ENCODE measurements at places on chromosomes 3 and 15. TPM values are rescaled to one million over a fixed set of nuclear protein-coding genes. Genes with fewer than 3 reads are reported as not detected.

- peak; percentile 44 for DNase-seq
Measured at GRCh38 chr3:128698211-128699047, 27.6 kb upstream of the RAB7A start.

DNA sequence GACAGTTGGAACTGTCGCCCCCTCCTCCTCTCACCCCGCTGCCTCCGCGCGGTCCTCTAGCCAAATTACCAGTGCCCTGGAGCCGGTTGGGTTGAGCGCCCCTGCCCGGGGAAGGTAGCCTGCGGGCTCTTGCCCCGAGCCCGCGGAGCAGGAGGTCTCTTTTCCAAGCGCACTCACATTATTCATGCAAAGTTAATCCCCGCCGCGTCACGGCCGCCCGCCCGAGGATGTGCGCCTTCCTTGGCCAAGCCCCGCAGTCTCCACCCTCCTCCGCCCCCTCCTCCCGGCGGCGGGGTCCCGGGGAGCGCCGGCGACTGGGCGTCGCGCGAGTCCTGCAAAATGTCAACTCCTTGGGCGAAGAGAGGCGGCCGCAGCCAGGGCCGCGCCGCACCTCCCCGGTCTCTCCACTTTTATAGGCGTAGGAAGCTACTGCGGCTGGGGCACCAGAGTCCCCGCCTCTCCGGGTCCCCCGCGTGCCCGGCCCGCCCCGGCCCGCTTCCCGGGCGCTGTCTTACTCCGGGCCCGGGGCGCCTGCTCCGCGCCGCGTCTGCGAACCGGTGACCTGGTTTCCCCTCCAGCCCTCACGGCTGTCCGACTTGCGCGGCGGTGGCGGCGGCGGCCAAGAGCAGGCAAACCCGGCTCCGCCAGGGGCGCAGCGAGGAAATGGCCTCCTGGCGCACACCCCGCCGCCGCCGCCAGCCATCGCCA, at the start of gene THRB:
Gene THRB (minus strand): TSS at position 233 of the 708 bp plus-strand sequence.
- peak; percentile 77 for DNase-seq

DNA sequence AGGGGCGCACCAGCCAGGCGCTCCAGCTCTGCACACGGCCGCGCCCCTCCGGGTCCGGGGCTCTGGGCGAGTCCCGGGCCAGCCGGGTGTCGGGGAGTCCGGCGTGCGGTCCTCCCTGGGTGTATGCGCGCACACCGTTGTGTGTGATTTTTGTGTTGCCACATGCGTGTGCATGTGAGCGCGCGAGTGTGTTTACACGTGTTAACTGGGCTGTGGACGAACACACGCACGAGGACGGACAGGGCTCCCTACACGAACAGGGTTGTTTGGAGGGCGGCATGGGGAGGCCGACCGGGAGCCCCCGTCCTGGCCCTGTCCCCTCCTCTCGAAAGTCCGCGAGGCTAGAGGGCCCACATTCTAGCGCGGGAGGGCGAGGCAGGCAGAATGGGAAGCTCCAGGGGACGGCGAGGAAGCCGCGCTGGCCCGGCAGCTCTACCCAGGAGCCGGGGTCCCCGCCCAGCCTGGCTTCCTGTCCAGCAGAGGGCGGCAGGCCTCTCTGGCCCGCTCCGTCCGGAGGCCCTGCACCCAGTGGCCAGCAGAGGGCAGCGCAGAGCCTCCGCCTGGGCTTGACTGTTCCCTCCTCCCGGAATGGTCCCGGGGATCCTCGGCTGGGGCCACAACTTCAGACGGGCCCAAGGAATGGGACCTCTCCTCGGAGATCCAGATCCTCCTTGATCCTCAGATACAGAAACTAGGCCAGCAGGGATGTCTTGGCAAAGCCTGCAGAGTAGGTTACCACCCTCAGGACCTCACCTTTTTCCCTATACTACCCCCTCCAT, 611 bp upstream of the LINGO1 start:
- DNase-seq: peak; percentile 92

GRCh38 chr3:113620091-113620490, 76.4 kb downstream of the USF3 start:
- DNase-seq: no peak

DNA sequence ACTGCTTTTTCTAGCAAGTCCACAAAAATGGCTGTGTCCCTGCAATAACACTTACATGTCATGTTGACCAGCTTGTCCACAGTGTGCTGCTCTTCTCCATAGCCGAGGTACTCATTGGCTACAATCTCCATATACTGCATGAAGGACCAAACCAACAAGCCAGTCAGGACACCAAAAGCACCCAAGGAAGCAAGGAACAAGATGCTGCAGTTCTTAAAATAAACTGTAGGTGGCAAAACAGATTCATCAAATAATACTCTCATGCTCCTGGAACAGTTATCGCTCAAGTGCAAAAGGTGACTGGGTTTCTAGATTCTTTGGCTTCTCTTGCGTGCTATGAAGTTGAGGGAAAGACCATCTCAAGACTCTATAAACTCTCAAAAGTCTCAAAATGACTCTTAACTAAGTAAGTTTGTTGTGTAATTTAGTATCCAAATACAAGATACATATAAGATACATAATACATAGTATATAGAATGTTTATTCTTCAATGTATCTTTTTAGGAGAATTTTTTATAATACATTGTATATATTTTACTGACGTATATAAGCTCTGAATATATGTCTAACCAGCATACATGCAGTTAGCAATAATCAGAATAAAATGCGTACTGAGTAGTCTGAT, 57.0 kb downstream of the NEK10 start:
- peak; percentile 7 for DNase-seq

GRCh38 chr3:32460031-32460749, 42.5 kb downstream of the CMTM6 start:
- no peak for DNase-seq

The ANKUB1 gene
- 0.41 TPM for total RNA-seq

The C3orf22 gene
- total RNA-seq: not detected

All from frontal cortex (tissue), 4 donors.